ENCODE measurements at places on chromosomes 3 and 15.

GRCh38 chr3:189355481-189356201 lies 183.9 kb downstream of the TPRG1 start:
- DNase-seq: no peak

- no peak for DNase-seq
These were observed 116.8 kb downstream of the ZNF280D start for GRCh38 chr15:56616551-56616950.

- no peak for DNase-seq
These were observed 38.7 kb downstream of the SEMA3G start for GRCh38 chr3:52406231-52406661.

- no peak for DNase-seq
These were observed 2.8 kb upstream of the GNAI2 start for GRCh38 chr3:50233176-50233575.

DNA sequence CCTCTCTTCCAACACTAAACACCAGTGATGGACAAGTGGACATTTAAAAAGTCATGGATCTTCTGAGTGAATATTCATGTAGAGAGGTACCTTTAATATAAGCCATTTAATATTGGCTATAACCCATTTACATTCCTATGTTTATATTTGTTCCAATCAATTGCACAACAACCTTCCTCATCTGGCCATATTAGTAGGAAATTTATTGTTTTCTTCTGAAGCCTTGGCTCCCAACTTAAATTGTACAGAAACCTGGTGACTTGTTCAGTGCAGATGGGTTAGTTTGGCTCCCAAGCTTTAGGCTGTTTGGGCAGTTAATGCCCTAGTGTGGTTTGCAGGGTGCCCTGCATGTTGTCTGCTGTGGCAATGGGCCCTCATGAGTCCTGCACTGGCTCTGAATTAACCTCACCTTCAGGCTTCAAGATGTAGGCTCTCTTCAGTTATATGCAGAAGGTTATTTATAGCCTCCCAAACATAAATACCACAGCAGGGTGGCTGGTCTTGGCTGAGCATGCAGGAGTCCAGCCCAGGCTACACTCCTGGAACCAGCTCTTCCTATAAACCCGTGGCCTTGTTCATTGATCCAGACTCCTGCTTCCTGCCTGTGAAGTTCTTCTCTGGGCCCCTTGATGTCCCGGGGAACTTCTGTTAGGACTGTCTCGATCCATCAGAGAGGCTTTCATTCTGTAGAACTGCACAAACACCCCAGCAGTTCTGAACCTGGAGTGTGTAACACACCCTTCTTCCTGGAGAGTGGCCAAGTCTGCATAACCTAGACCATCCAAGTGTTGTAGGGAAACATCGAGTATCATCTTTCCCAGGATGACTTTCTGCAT lies 57.0 kb downstream of the DUT start:
- DNase-seq: no peak

DNA sequence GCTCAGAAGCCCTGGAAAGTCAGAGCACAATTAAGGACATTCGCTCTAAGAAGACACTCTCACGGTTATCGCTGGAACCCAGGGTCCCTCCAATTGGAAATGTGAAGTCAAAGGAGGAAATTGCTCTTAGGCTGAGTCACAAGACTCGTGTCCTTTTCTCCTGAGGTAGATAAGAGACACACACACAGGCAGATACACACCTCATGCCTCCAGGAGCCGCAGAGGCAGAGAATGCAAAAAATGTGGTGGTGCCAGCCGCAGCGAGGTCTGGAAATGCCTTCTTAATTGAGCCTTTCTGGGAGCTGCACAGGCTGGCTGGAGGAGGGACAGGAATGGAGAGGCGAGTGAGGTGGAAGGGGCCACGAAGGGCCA lies 189.3 kb downstream of the OPA1 start:
- no peak for DNase-seq

GRCh38 chr3:122626515-122627180 lies 49.2 kb downstream of the PARP15 start:
- DNase-seq: no peak

GRCh38 chr3:47573190-47574172 lies 5.2 kb downstream of the CSPG5 start:
- no peak for DNase-seq

- no peak for DNase-seq
These were observed 32.5 kb downstream of the ARNT2 start for GRCh38 chr15:80436511-80437307.

- peak; percentile 49 for DNase-seq
These were observed 63.5 kb upstream of the CLDN18 start for GRCh38 chr3:137946356-137946973.

DNA sequence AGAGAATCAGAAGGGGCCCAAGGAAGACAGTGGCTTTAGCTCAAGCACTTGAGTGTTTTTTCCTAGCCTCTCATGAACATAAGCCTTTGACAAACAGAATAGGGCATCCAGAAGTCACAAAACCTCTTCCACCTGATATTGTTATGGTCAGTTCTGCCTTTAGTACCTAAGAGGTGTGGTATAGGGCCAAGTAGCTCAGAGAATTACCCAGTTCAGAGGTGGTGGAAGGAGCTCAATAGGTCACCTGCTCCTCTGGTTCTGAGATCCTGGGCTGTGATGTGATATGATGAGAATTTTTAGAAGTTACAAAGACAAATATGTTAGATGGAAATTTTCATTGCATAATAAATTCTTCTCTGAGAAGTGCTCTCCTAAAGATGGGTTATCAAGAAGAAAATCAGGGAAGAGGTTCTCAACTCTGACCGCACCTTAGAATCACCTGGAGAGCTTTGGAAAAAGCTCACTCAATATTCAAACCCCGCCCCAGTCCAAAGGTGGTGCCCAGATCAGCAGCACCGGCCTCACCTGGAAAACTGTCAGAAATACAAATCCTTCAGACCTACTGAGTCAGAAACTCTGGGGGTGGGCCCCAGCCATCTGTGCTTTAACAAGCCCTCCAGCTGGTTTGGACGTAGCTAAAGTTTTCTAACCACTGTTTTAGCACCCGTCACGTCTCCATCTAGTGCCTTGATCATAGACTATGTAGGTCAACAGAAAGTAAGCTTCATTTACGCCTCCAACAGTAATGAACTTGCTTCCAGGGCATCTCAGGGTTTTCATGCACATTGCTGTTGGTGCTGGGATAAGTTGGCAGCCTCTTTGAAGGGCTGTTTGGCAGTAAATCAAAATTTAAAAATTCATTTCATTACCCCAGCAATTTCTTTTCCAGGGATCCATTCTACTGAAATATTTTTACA lies 101.3 kb downstream of the MYH15 start:
- DNase-seq: no peak

- DNase-seq: no peak
These were observed 67.3 kb downstream of the UBE2E2 start for GRCh38 chr3:23270423-23270822.

DNA sequence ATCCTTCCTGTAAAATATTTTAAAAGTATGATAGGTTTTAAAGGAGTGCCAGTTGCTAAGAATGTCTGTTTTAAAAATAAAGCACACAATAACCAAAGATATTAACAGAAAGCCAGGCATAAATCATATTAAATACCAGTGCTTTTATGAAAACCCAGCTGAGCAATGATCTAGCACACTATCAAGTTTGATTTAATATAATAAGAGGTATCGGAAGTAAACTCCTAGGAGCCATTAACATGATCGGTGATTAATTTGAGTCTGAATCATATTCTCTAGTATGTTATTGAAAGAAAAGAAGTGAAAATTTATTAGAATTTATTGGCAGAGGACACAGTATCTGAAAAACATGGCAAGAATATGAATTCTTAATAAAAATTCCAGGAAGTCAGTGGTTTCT lies 91.7 kb downstream of the SPATA16 start:
- no peak for DNase-seq

DNA sequence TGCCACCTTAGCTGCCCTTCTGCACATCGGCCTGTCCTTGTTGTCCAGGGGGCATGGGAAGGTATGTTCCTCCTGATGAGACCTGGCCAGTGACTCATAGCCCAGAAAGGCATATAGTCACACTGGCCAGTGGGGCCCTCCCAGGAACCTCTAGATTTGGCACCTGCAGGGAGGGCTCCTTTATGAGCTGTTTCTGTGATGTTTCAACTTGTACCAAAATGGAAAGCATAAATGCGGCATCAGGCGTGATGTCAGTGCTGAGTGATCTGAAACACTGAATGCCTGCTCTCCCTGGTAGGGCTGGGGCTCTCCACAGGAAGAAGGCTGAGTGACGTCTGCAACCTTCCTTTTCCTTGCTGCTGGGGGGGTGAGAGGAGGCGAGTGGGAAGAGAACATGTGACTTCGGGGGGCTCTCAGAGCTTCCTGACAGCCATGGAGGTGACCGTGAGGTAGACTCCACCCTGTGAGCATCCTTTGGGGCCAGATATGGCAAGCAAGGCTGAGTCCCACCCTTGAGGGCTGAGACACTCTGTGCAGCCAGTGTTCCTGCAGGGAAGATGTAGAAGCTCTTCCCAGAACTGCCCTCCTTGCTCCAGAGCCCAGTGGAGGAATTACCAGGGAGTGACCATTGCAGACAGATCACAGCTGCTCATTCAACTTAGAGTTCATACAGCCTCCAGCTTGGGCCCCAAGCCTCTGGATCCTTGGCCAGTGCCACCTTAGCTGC lies 37.1 kb upstream of the APEH start:
- no peak for DNase-seq

DNA sequence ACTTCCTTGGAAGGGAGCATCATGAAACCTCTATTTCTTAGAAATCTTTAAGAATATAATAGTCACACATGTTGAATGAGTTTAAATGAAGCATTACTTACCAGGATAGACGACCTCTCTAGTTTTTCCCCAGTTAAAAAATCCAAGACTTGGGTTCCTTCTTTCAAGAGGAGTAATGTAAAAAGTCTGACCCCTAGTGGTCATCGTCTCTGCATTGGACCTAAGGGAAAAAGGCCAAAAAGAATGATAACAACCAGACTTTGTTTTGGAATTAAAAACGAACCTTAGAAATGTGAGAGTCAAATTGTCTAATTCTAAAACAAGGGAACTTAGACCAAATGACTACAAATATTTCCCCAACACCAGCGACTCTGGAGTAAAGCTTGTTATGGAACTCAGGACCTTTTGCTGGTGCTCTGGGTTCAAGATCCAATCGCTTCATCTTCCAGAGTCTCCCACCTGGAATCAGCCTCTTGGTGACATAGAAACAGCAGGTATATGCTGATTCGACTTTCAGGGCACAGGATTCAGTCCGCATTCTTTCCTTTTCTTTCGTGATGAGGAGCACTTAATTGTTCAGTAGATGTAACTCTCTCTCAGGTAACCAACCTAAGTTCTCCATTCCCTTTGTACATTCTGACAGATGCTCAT lies 214.8 kb upstream of the TPRG1 start:
- no peak for DNase-seq

GRCh38 chr3:158701420-158702065 lies 29.1 kb upstream of the LXN start:
- no peak for DNase-seq

DNA sequence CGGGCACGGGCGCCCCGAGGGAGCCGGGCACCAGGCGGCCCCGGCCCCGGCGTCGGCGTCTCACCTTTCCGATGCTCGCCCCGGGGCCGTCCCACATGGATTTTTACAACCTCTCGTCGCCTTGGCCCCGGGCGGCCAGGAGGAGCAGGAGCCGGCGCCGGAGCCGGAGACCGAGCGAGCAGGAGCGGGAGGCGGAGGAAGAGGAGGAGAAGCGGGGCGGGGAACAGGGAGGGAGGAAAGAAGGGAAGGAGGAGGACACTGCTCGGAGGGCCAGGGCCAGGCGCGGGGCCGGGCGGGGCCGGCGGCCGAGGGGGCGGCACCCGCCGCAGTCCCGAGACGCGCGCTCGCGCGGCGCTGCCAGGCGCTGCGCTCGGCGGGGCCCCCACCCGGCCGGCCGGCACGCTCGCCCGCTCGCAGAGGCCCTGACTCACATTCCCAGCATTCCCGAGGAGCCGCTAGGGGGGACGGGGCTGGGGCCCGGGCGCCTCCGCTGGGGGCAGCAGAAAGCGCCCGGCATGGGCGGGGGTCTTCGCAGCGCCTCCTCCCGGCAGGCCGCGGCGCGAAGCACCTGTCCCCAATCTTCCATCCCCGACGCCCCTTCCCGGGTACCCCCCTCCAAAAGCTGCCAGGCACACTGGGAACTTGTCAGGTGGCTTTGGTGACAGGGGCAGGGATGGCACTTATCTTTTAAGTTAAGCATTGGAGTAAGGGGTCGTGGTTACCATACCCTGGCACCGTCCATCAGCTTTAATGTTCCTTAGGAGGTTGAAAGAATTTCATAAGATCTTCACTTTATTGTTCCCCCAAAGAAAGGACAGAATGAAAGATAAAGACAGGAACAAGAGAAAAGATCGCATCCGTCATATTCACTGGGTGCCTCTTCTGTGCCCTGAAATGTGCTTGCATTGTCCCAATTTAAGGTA lies at the start of gene ERC2:
TSS of gene ERC2 (minus strand) at position 284 of the 923 bp plus-strand sequence.
- no peak for DNase-seq

- no peak for DNase-seq
These were observed 106.1 kb upstream of the COL8A1 start for GRCh38 chr3:99532246-99532645.

- no peak for DNase-seq
These were observed 53.2 kb upstream of the CTSH start for GRCh38 chr15:78997981-78998499.

GRCh38 chr3:144652573-144652972 lies 681.0 kb downstream of the DIPK2A start:
- no peak for DNase-seq

- no peak for DNase-seq
These were observed 72.2 kb downstream of the NR1D2 start for GRCh38 chr3:24017305-24017704.

DNA sequence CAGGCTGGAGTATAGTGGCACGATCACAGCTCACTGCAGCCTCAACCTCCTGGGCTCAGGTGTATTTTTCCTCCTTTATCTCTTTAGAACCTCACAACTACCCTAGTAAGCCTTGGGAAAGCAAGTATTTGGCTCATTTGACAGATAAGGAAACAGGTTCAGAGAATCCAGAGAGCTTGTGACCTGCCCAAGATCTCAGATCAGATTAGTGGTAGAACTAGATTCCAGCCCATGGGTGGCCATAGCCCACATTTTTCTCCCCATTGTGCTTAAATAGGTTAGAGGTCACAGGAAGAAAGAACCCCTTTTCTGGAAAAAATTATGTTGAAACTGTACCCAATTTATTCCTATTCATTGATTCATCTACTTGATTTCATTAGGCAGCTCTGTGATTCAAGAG lies 64.3 kb downstream of the TSC22D2 start:
- no peak for DNase-seq

- no peak for DNase-seq
These were observed 258.5 kb downstream of the PDCD6IP start for GRCh38 chr3:34056951-34057390.

GRCh38 chr3:194130807-194131589 lies 5.0 kb upstream of the HES1 start:
- peak; percentile 88 for DNase-seq

GRCh38 chr3:188752850-188753249 lies 418.9 kb upstream of the TPRG1 start:
- DNase-seq: no peak

GRCh38 chr3:153190923-153191322 lies 28.9 kb downstream of the RAP2B start:
- no peak for DNase-seq

- no peak for DNase-seq
These were observed 65.7 kb upstream of the DGKG start for GRCh38 chr3:186427627-186428281.

GRCh38 chr3:8020047-8020841 lies 481.4 kb upstream of the LMCD1 start:
- DNase-seq: no peak

Measured in NCI-H2029 treated with DMSO at 0.1 percent for 48 hours (cell line).